ENCODE measurements at places on chromosomes 11 and 22. TPM values are rescaled to one million over a fixed set of nuclear protein-coding genes. Genes with fewer than 3 reads are reported as not detected.
A peak's percentile ranks its signal among the peaks of the same experiment; 100 is the strongest.

GRCh38 chr22:49026494-49027367, 800.9 kb downstream of the BRD1 start:
- DNase-seq, result no peak
- H3K4me1 ChIP-seq, result no peaks in the 10 kb centered on the region
- no peak overlapping the region for H3K27ac ChIP-seq
- no peak overlapping the region for H3K4me3 ChIP-seq

DNA sequence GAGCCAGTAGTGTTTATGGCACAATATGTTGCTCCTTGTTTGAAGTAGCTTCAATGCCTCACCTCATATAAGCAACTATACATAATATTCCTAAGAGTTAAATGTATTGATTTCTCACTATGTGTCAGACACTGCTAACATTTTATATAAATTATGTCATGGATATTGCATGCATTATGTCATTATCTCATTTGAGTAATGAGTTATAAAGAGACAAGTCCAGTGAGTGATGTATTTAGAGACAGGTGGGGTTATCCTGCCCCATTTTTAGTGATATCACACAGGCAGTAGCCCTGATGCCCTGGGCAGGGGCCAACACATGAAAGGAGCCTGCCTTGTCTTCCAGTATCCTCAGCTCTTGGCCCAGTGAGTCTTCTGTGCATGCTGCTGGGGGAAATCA, 247.0 kb upstream of the SESN3 start:
- H3K4me1 ChIP-seq, result no peaks in the 10 kb centered on the region
- no peak overlapping the region for H3K27ac ChIP-seq
- no peak overlapping the region for H3K4me3 ChIP-seq

DNA sequence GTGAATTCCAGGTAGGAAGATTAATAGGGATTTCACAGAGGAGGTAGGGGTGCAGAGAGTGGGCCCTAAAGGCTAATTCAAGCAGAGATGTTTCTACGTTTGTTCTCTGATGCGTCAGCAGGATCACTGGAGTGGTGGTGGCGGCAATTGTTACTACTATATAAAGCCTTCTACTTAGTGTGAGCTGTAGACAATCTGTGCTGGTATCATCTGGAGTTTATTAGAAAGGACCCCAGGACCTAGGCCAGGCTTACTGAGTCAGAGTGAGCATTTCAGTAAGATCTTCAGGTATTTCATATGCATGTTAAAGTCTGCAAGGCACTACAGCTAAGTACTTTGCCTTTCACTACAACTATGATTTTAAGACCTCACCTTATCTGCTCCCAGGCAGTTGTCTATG, 59.5 kb downstream of the USP35 start:
- no peaks in the 10 kb centered on the region for H3K27me3 ChIP-seq
- no peak overlapping the region for H3K27ac ChIP-seq
- H3K4me3 ChIP-seq, result no peak overlapping the region
- no peaks in the 10 kb centered on the region for H3K36me3 ChIP-seq

DNA sequence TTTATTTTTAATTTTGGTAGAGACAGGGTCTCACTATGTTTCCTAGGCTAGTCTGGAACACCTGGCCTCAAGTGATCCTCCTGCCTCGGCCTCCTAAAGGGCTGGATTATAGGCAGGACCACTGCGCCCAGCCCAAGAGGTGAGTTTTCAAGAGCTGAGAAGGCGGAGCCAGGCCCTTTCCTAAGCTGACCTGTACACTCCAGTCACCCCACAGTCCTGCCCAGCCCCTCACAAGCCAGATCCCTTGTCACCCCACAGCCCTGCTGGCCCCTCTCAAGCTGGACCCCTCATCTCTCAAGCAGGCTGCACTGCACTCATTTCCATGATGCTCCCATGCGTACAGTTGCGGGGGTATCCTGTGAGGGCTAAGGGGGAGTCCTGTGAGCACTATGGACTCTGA, 2.9 kb downstream of the DENND6B start:
- H3K27ac ChIP-seq, result no peak overlapping the region
- DNase-seq, result no peak
- H3K4me1 ChIP-seq, result peaks cover 14% of the 10 kb centered on the region
- H3K36me3 ChIP-seq, result no peaks in the 10 kb centered on the region

DNA sequence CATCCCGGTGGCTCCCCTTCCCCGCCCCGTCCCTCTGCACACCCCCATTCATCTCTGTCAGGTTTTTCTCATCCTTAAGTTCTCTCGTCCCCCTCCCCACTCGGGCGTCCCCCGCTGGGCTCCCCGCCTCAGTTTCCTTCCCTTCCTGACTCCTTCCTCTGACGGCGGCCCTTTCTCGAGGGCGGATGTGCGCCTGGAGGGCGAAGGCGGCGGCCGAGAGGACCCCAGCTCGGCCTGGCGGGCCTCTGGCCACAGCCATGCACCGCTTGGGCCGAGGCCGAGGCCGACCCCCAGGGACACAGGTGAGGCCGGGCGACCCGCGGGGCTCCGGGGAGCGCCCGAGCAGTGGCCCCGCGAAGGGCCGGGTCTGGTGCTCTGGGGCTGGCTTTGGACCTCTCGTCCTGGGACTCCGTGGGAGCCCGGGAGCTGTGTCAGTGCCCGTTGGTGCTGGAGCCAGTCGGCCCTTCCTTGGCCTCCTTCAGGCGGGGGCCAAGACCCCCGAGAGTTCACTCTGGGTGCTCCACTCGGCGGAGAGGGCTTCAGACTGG, 2.9 kb downstream of the PHLDB1 start:
- H3K27ac ChIP-seq, result peak overlapping the region; percentile 98
- H3K4me3 ChIP-seq, result peak overlapping the region; percentile 68
- H3K4me1 ChIP-seq, result peaks cover 68% of the 10 kb centered on the region
- H3K36me3 ChIP-seq, result peaks cover 21% of the 10 kb centered on the region
- DNase-seq, result no peak

DNA sequence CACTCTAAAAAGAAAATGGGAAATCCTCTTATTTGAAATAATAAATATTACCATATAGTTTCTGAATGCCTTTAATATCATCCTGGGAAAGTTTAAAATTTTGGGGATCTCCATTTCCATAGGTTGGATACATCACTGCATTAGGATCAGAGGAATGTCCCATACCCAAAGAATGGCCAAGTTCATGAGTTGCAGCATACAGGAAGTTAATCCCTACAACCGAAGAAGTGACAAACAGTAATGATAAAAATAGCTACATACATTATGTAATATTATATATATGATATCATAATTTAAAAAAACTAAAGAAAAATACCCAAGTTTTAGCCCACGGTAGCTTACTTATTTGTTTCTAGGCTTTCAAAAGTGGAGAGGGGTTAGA, 7.4 kb downstream of the MMP7 start:
- no peak overlapping the region for H3K27ac ChIP-seq
- no peaks in the 10 kb centered on the region for H3K4me1 ChIP-seq
- DNase-seq, result no peak
- H3K36me3 ChIP-seq, result no peaks in the 10 kb centered on the region

DNA sequence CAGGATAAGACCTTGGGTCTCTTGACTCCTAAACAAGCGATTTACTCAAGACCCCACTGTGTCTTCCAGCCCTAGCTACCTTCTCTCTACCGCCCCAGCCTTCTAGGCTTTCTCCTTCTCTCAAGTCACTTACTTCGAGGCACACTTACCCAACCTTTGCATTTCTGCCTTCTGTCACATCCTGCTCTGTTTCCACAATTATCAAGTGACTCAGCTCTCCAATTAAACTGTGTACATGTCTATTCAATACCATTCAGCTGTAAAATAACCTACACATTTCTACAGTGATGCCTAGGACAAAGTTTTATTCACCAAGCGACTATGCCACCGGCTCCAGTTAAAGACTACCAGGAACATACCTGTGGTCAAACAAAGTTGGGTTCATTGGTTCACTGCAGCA, 69.0 kb downstream of the LARGE1 start:
- H3K4me1 ChIP-seq, result no peaks in the 10 kb centered on the region
- no peaks in the 10 kb centered on the region for H3K36me3 ChIP-seq
- H3K27ac ChIP-seq, result peak overlapping the region; percentile 61
- no peak overlapping the region for H3K4me3 ChIP-seq
- DNase-seq, result no peak
- H3K27me3 ChIP-seq, result no peaks in the 10 kb centered on the region

DNA sequence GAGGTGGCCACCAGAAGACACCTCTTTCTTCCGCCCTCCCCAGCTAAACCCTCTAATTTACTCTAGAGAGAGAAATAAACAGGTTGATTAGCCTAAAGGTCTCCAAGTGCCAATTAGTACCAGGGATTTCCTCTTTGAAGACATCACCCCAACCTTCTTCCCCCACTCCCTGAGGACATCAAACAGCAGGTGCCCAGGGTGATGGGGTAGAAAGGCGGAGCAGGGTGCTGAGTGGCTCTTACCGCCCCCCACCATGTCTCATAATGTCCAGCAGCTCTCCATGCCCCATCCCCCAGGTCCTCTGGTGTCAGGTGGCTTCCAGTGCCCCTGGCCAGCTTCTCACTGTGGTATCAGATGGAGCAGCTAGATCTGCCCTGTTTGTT, 5.3 kb upstream of the GNAZ start:
- peaks cover 10% of the 10 kb centered on the region for H3K4me1 ChIP-seq
- no peak for DNase-seq
- no peak overlapping the region for H3K27ac ChIP-seq
- H3K36me3 ChIP-seq, result no peaks in the 10 kb centered on the region

DNA sequence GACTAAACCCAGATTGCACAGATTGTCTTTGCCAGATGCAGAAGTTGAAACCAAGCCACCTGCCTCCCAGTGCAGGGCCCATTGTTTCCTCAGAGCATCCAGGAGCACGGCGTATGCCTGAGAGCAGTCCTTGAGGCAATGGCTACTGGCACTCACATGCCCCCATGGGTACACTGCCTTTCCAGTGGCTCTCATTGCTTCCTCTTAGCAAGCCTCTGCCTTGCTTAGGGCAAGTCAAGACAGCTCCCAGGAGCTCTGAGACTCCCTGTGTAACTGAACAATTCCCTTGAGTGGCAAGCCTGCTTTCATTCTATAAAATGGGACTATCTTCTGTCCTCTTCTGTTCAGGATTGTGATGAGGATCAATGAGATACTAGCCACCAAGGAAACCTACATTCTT, 4.1 kb downstream of the SYTL2 start:
- no peaks in the 10 kb centered on the region for H3K27me3 ChIP-seq
- no peak for DNase-seq

DNA sequence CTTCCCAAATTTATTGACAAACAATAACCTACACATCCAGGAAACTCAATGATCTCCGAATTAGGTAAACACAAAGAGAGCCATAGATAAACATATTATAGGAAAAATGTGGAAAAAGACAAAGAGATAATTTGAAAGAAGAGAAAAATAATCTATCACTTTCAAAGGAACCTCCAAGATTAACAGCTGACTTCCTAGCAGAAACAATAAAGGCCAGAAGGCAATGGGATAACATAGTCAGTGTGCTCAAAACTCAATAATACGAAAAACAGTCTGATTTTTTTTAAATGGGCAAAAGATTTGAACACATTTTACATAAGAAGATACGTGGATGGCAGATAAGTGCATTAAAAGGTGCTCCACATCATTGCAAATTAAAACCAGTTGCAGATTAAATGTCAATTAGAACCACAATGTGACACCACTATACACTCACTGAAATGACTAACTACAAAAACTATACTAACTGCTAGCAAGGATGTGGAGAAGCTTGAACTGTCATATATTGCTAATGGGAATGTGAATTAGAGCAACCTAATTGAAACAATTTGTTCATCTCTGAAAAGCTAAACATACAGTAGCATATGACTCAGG, 300.4 kb downstream of the TMEM135 start:
- no peaks in the 10 kb centered on the region for H3K36me3 ChIP-seq
- no peak overlapping the region for H3K27ac ChIP-seq
- DNase-seq, result no peak

DNA sequence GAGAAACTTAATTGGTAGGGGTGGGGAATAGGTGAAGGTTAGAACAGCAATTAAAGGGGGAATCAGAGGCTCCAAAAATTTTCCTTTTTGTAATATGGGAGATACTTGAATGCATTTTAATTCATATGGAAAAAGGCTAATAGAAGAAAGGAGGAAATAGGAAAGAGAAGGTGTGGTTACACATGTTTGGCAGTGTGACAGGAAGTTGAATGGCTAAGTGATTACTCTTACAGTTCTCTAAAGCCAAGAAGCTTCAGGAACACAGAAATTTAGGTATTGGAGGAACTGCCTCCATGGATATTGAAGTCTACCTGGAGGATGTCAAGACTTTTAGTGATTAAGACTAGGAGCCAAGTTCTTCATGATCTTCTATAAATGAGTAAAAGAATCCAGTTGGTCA, 6.3 kb downstream of the NXPE2 start:
- no peak overlapping the region for H3K27ac ChIP-seq
- DNase-seq, result no peak
- no peaks in the 10 kb centered on the region for H3K4me1 ChIP-seq
- H3K36me3 ChIP-seq, result no peaks in the 10 kb centered on the region
- H3K27me3 ChIP-seq, result no peaks in the 10 kb centered on the region

- no peaks in the 10 kb centered on the region for H3K27me3 ChIP-seq
- no peaks in the 10 kb centered on the region for H3K36me3 ChIP-seq
- H3K4me1 ChIP-seq, result no peaks in the 10 kb centered on the region
- DNase-seq, result no peak
Observed at GRCh38 chr11:29756871-29757270, 260.0 kb downstream of the KCNA4 start.

DNA sequence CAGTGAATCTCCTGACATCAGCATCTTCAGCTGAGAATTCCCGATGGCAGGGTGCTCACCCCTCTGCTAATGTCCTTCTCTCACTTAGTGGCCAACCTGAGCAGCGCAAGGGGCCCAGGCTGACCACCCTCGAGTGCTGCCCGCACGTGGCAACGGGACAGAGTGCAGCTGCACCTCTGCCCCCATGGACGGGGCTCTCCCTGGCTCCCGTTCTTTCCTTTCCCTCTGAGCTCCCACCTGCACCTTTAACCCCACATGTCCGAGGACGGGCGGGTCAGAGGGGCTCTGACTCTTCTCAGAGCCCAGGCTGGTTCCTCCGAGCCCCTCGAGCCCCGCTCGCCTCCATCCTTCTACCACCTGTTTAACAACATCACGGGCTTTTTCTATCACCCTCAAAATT, 19.8 kb downstream of the MOB2 start:
- H3K27ac ChIP-seq, result no peak overlapping the region
- H3K36me3 ChIP-seq, result peaks cover 90% of the 10 kb centered on the region
- H3K27me3 ChIP-seq, result no peaks in the 10 kb centered on the region
- H3K4me3 ChIP-seq, result no peak overlapping the region
- no peaks in the 10 kb centered on the region for H3K4me1 ChIP-seq

- H3K27me3 ChIP-seq, result no peaks in the 10 kb centered on the region
- no peak overlapping the region for H3K4me3 ChIP-seq
- no peaks in the 10 kb centered on the region for H3K36me3 ChIP-seq
- no peak for DNase-seq
Observed at GRCh38 chr11:93289782-93290463, 40.6 kb upstream of the DEUP1 start.

CNTF gene
- total RNA-seq, result 283 TPM

BACE1-AS gene
- total RNA-seq, result 7.2 TPM

CSTF3 gene
- 10.5 TPM for total RNA-seq

Measured in tibial nerve (tissue), 4 donors.